WTC11 (cell line): ENCODE measurements at places on chromosomes 11 and 22. TPM values are rescaled to one million over a fixed set of nuclear protein-coding genes. Genes with fewer than 3 reads are reported as not detected.
A peak's percentile ranks its signal among the peaks of the same experiment; 100 is the strongest.

Gene LRP5
- total RNA-seq: 41.6 to 48.8 TPM (median 41.9 TPM) in 3 replicates

Gene SNAP29
- total RNA-seq: 13.3 to 14.7 TPM (median 14.0 TPM) in 3 replicates

Gene NRXN2
- total RNA-seq: 8.0 to 10.4 TPM (median 8.6 TPM) in 3 replicates

DNA sequence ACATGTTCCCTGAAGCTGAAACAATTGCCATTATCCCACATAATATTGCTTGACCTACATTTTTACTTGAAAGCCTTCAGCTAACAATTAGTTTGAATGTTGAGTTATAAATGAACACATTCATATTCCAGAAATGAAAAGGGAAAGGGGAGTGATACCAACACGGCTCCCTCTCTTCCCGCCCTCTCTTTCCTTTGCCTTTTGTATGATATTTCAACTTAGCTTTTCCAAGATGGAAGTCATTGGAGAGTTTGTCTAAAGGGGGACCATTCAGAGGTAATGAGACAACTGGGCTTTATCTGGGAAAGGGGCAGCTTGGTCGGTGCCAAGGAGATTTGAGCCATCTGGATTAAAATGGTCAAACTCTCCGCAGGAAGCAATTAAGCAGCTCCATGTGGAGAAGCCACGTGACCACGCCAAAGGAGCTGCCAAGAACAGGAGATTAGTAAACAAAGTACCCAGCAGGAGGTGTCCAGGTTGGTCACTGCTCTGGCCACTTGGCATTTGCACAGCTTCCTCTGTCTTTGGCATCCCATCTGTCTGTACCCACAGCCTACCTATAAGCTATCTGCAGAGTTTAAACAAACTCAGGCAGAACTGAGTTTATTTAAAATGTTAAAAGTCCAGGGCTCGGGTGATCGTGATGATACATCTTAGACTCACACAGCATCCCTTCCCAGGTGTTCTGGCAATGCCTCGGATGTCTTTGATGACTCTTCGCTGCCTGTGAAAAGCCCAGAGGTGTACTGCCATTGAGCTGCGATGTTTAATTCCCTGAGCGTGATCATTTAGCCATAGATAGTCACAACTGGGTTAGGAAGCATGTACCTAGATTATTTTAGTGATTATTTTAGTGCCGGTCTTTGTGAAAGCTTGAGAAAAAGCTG is 735.9 kb downstream of the NTM start:
- H3K4me1 ChIP-seq: peaks cover 31% of the 10 kb centered on the region
- no peak for DNase-seq
- H3K27ac ChIP-seq: no peak overlapping the region
- H3K27me3 ChIP-seq: no peaks in the 10 kb centered on the region

- H3K4me3 ChIP-seq: no peak overlapping the region
- H3K36me3 ChIP-seq: no peaks in the 10 kb centered on the region
- no peak overlapping the region for H3K27ac ChIP-seq
- no peaks in the 10 kb centered on the region for H3K4me1 ChIP-seq
- no peaks in the 10 kb centered on the region; the same call in 1 of the 2 replicates for H3K27me3 ChIP-seq
Measured at GRCh38 chr22:28514321-28514821, 165.3 kb downstream of the TTC28 start.

DNA sequence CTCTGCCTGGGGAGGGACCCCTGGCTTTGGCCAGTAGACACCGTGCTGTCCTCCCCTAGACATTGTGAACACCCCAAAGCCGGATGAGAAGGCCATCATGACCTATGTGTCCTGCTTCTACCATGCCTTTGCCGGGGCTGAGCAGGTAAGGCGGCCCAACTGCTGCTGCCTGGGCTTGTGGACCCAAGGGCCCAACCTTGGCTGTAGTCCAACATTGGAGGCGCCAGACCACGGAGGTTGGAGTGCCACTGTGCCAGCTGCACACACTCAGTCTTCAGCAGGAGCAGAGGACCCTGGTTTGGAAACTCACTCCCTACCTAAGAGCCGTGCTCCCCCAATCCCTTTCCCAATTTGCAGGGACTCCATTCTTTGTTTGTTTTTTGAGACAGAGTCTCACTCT is 9.4 kb downstream of the ACTN3 start:
- H3K27me3 ChIP-seq: peaks cover 6% of the 10 kb centered on the region
- H3K4me1 ChIP-seq: no peaks in the 10 kb centered on the region

DNA sequence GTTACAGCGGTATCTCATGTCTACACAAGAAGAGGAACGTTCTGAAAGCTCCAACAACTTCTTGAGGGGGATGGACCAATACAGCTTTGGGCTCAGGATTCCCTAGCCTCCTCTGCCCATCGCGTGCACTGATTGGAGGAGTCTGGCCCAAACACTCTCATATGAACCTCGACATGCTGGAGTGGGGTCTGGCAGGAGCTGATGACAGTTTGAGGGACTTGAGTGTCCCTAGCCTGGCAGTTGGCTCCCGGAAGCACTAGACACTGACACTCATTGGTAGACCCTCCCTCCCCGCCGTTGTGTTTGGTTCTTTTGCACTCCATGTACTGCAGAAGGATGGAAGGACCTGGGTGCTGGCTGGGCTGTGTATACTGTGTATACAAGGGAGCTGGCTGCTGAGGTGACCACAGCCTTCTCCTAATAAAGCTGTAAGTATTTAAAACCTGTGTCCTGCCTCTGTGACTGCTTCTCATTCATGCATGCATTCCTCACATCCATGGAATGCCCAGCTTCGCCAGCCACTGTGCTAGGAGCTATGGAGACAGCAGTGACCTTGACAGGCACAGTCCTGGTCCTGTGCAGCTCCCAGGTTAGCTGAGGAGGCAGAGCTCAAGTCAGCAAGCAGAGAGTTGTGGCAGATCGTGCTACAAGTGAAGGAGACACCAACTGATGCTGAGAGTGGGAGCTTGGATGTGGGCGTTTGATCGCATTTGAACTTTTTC is 27.9 kb downstream of the ADAMTS15 start:
- peaks cover 3% of the 10 kb centered on the region; the same call in 1 of the 2 replicates for H3K4me1 ChIP-seq
- H3K36me3 ChIP-seq: no peaks in the 10 kb centered on the region
- DNase-seq: no peak
- peak overlapping the region; percentile 61 for H3K27ac ChIP-seq
- no peak overlapping the region for H3K4me3 ChIP-seq
- H3K27me3 ChIP-seq: no peaks in the 10 kb centered on the region

GRCh38 chr22:43080616-43081015 is 8.6 kb downstream of the TTLL1 start:
- no peaks in the 10 kb centered on the region for H3K4me1 ChIP-seq
- no peak overlapping the region for H3K4me3 ChIP-seq
- no peak overlapping the region for H3K27ac ChIP-seq
- no peaks in the 10 kb centered on the region for H3K27me3 ChIP-seq
- no peaks in the 10 kb centered on the region; the same call in 1 of the 2 replicates for H3K36me3 ChIP-seq

DNA sequence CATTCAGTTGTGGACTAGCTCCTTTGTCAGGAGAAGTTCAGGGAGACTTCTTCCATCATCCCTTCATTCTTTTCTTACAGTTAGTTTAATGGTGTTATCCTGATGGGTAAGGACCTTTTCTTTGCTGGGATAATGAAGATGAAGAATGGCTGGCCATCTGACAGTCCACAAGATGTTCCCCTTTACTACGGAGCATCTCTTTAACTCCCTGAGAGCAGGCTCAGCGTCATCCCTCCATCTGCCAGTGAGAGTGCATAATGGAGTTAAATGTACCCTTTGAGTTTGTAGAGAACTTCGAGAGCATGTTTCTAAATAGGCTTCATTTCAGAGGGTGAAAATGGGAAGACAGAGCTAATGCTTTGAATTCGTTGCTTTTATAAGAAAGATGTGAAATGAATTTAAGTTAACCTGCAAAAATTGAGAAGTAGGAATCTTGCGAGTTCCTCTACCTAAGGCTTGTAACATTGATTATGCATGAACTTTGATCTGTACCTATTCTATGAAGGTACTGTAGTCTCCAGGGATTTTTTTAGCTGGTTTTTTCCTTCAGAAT is 1.7 kb downstream of the EP300 start:
- H3K4me3 ChIP-seq: peak overlapping the region; percentile 98
- peak overlapping the region; percentile 96 for H3K27ac ChIP-seq
- H3K27me3 ChIP-seq: no peaks in the 10 kb centered on the region

- H3K4me1 ChIP-seq: peaks cover 57% of the 10 kb centered on the region
- peak overlapping the region; percentile 83; the same call in 1 of the 2 replicates for H3K27ac ChIP-seq
- peaks cover 3% of the 10 kb centered on the region; the same call in 1 of the 2 replicates for H3K27me3 ChIP-seq
- DNase-seq: no peak
- H3K36me3 ChIP-seq: no peaks in the 10 kb centered on the region
Measured at GRCh38 chr22:46578824-46579561, 41.2 kb upstream of the GRAMD4 start.

DNA sequence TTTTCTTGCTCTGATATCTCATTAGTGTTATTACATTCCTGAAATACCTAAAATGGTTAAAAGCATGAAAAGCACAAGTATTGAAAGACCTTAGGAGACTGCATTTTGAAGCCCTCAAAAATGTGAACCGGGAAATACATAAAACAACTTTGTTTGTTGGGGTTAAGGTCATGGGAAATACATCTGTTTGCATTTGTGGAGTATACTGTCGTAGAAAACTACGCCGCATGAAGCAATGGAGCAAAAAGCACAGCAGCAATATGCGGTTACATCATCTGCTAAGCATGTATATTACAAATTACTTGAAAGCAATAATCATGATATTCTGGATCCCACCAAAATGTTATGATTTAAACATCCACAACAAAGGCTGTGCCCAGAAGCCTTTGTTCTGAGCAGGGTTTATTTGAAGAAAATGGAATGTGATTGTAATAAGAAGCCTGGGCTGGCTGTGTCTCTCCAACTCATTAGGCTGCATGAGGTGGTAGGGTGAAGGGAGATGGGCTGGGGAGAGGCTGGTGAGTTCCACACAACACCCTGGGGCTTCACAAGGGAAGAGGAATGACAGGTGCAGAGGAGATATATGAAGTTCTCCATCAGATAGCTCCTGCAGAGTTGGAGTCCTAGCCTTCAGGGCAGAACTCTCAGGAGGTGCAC is 64.7 kb upstream of the LIN7C start:
- peaks cover 12% of the 10 kb centered on the region for H3K4me1 ChIP-seq

DNA sequence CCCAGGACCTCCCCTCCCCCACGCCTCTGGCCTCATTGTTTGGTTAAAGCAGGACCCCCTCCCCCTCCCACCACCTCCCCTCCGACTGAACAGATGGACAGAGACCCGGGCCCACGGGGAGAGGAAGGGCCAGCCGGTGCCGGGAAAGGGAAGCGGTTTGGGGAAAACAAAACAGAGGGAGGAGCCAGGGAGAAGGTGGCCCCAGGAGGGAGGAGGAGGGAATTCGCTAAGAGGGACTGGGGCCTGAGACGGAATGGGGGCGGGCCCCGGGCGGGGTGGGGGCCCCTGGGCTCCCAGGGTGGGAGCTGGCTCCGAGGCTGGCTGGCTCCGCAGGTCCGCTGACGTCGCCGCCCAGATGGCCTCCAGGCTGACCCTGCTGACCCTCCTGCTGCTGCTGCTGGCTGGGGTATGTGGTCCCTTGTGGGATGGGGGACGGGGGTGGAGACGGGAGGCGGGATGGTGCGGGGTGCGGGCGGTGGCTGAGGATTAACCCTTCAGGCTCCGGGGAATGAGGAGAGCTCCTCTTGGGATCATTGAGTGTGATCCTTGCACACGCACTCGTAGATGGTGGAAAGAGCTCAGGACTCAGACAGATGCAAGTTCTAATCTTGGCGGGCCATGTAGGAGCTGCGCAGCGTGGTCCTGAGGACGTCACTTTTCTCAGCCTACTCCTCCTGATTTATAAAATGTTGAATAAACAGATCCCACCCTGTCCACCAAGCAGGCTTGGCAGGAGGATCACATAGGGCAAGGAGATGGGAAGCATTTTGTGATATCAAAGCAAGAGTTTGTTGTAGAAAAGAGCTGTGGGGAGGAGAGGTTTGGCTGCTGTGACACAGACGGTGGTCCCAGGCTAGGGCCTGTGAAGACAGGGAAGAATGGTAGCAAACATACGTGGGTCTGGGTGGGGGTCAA is 688 bp downstream of the SERPING1 start:
- H3K4me3 ChIP-seq: peak overlapping the region; percentile 70
- peak overlapping the region; percentile 38 for H3K27ac ChIP-seq
- no peaks in the 10 kb centered on the region for H3K27me3 ChIP-seq
- peak; percentile 89 for DNase-seq
- H3K4me1 ChIP-seq: peaks cover 35% of the 10 kb centered on the region

- H3K27me3 ChIP-seq: no peaks in the 10 kb centered on the region; the same call in 1 of the 2 replicates
- no peak for DNase-seq
- H3K4me3 ChIP-seq: no peak overlapping the region
- H3K36me3 ChIP-seq: peaks cover 6% of the 10 kb centered on the region; the same call in 1 of the 2 replicates
- peak overlapping the region; percentile 96 for H3K27ac ChIP-seq
Measured at GRCh38 chr22:39297490-39298240, 21.8 kb downstream of the RPL3 start.

GRCh38 chr22:39927544-39927943 is 26.7 kb downstream of the GRAP2 start:
- no peaks in the 10 kb centered on the region for H3K27me3 ChIP-seq
- peak; percentile 53 for DNase-seq
- H3K4me1 ChIP-seq: peaks cover 17% of the 10 kb centered on the region
- no peak overlapping the region for H3K4me3 ChIP-seq
- H3K27ac ChIP-seq: no peak overlapping the region

DNA sequence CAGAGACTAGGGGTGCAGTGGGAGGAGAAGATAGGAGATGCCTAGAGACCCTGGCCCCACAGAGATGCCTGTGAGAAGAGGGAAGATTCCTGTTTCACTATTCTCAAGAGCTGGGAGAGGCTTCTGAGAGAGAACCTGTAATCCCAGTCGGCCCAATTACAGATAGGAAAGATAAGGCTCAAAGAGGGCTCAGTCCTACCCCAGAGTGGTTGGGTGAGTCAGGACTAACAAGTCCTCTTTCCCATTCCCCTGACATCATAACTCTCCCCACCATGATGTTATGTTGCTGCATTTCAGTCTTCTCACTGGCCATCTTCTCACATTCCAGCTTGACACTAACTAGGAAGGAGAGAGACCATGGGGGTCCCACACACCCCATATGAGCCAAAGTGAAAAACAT is 17.9 kb downstream of the ARHGEF12 start:
- no peak overlapping the region for H3K4me3 ChIP-seq
- no peaks in the 10 kb centered on the region for H3K27me3 ChIP-seq
- H3K4me1 ChIP-seq: peaks cover 26% of the 10 kb centered on the region
- no peak for DNase-seq

DNA sequence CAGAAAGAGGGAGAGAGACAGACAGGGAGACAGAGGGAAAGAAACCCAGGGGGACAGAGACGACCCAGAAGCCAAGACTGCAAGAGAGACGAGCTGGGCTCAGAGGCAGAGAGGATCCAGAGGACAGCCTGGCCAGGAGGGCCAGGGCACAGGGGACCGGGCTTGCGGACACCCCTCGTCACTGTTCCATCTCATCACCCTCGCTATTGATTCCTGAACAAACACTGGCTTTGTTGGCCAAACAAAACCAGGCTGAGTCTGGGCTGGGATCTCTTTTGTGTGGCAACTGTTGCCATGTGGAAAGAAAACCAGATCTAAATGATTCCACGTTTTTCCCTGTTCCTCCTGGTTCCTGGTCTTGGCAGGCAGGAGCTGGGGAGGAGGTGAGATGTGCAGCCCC is 339.4 kb downstream of the MN1 start:
- no peak overlapping the region for H3K4me3 ChIP-seq
- H3K4me1 ChIP-seq: peaks cover 33% of the 10 kb centered on the region
- no peak for DNase-seq
- H3K36me3 ChIP-seq: no peaks in the 10 kb centered on the region
